Posterior vena cava (tissue), 2 donors: ENCODE measurements at places on chromosomes 3 and 15. TPM values are rescaled to one million over a fixed set of nuclear protein-coding genes. Genes with fewer than 3 reads are reported as not detected.
A peak's percentile ranks its signal among the peaks of the same experiment; 100 is the strongest.

- no peak for DNase-seq
Observed at GRCh38 chr15:67550522-67550921, 8.0 kb downstream of the MAP2K5 start.

- no peak for DNase-seq
Observed at GRCh38 chr3:79236496-79236895, 531.3 kb downstream of the ROBO1 start.

GRCh38 chr15:74782259-74783071, 585 bp downstream of the CSK start:
- DNase-seq: peak; percentile 89

DNA sequence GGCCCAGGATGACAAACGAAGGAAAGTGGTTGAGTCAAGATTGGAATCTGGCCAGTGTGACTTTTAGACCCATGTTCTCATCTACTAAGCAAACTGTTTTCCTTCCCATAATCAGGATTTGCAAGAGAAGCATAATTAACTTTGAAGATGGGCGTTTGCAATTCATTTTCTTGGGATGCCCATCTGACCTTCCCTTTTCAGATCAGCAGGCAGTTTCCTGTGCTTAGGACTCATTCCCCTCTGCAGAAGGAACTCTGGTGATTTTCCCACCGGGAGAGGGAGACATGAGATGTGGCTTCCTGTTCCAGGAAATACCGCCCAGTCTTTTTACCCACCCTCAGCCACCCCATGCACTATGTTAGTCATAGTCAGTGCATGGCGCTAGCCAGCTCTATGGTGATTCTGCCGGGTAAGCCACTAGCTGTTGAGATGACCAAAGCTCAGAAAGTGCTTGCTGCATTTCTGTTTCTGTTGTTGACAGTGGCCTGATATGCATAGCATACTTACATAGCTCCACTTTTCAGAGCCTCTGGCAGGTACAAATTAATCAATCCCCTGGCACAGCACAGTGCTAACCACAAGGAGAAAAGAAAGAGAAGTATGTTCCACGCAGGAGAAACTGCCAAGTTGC, 129.4 kb downstream of the VGLL4 start:
- DNase-seq: no peak

SCN11A gene
- total RNA-seq: 0.28 TPM

MCF2L2 gene
- total RNA-seq: 1.3 TPM

SLC35A5 gene
- total RNA-seq: 32.0 TPM

MFGE8 gene
- 1,044 TPM for total RNA-seq

DNA sequence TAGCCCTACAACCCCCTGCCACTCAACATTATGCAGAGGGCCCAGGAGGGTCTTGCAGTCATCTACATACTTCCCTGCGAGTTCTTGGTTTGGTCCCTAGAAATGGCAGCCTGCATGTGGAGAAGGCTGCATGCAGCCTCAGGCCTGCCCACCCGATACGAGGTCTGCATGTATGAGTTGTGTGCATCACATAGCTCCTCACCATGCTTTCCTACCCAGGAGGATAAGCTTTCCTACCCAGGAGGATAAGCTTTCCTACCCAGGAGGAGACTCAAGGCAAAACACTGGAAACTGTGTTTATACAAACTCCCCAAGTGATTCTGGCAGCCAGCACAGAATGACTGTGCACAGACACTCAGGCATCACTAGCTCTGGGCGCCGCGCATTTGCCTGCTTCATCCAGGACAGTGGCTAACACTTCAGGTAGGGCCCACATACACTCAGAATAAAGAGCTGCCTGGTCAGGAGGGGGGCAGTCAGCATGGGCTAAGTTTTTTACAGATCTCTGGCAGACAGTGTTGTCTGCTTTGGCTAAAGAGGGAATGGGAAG, 187.7 kb downstream of the THSD4 start:
- DNase-seq: no peak

HTR3C gene
- total RNA-seq: not detected

DNA sequence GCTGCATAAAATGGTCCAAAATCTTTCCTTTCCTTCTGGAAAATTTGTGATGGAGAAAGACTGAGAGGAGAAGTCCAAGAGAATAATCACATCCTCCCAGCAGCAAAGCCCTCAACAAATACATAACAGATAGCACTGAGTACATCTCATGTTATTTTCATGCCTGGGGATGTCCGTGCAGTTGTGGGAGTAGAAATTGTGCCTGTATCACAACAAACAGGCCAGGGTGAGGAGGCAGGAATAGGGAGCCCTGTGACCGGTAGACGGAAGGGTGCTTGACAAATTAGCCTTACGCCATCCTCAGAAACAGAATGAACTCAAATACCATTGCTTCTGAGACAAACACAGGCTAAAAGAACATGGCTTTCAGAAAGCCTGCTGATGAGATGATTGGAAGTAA, 333.2 kb upstream of the UMPS start:
- no peak for DNase-seq

DNA sequence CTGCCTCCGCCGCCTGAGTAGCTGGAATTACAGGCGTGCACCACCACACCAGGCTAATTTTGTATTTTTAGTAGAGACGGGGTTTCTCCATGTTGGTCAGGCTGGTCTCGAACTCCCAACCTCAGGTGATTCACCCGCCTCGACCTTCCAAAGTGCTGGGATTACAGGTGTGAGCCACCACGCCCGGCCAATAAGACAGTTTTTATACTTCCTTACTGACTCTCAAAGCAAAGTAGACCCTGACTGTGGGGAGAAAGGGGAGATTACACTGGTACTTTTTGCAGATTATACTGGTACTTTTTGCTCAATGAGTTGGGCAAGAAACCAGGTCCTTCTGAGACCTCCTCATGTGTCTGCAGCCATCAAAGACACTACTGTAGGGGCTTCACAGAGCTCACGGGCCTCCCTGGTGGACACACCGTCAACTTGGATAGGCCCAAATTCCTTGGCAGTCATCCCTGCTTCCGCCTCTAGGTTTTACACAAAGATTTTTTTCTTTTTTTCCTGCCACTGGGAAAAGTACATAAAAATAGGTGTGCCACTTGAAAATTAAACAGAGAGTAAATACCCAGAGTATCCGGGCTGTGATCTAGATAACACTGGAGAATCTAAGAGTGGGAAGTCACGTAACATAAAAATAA, 143.3 kb upstream of the WNT5A start:
- DNase-seq: no peak

DNA sequence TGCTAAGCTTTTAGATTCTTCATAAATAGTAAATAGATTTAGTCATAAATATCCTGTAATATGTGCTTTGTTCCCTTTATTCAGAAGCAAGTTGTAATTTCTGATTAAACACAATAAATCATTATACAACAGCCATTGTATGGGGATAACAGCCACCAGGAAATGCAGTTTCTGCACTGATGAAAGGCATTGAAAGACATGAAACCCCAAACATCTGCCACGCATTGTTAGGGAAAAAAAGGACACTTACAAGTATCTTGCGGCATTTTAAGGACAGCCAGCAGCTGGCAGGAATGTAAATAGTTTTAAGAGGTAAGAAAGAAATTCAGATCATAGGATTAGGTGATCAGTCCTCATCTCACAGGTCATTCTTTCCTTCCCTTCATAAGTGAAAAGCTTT, 801.1 kb upstream of the LMCD1 start:
- DNase-seq: no peak

- DNase-seq: no peak
Observed at GRCh38 chr15:71659730-71660067, 150.7 kb upstream of the NR2E3 start.

GRCh38 chr3:34387826-34388564, 589.6 kb downstream of the PDCD6IP start:
- no peak for DNase-seq

DNA sequence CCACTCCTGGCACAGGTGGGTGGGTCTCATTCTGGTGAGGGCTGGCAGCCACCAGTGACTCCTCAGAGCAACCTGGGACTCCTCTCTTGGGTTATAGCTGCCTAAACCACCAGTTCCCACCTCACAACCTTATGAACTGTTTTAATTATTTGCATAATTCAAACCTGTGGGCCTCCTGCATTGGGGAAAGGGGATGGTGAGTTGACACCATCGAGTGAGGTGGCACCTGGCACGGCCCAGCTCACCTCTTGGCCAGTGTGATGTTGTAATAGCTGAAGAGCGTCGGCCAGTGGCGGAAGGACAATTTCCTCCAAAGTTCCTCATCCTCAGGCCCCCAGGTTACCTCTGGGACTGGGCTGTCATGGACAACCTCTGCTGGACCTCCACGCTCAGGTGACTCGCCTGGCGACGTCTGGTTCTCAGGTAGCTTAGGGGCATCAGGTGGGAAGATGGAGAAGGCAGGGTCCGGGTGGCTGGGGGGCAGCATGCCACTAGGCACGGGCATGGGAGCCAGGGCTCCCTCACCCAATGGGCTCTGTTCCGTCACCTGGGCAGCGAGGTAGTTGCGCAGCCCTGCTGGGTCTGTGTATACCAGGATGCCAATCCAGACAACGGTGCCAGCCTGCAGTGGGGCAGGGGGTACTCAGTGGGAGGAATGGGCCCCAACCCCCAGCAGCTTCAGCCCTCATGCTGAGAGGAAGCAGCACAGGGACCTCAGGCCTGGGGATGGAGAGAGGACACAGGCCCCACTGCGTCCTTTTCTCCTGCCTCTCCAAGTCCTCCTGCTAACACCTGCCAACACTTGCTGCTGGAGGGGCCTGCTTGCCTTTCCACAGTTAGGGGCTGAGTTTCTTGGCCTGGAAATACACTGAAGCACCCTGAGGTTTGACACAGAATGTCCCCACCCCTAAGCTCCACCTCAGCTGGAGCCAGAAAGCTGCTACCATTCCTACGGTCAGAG, 38.5 kb downstream of the PTPN23 start:
- DNase-seq: no peak

DNA sequence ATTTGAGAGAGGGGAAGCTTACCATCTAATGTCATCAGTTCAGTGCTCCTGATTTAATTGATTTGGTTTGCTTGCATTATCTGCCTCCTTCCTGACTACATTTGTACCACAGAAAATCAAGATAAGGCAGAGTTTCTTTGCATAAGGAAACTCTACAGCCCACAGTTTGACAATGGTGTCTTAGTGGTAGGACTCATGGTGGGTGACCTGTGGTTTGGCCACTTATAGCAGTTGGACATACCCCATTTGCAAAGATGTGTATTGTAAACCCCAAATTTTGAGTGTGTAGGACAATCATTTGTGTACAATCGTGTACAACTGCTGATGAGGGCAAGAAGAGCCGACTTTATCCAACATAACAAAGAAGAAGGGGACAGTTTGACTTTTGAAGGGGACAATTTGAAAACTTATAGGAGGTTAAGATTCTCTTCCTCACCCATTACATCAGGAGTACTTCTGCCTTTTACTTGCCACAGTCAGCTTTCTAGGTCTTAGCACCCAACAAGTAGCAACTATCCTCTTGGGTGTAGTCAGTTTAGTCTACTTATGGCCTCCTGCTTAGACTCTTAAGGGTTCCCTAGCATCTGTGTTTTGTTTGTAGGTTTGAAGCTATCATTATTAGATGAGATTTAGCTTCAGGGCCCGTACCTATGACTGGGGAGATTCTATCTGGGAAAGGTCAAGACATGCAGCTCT, 6.2 kb downstream of the TGFBR2 start:
- no peak for DNase-seq

DNA sequence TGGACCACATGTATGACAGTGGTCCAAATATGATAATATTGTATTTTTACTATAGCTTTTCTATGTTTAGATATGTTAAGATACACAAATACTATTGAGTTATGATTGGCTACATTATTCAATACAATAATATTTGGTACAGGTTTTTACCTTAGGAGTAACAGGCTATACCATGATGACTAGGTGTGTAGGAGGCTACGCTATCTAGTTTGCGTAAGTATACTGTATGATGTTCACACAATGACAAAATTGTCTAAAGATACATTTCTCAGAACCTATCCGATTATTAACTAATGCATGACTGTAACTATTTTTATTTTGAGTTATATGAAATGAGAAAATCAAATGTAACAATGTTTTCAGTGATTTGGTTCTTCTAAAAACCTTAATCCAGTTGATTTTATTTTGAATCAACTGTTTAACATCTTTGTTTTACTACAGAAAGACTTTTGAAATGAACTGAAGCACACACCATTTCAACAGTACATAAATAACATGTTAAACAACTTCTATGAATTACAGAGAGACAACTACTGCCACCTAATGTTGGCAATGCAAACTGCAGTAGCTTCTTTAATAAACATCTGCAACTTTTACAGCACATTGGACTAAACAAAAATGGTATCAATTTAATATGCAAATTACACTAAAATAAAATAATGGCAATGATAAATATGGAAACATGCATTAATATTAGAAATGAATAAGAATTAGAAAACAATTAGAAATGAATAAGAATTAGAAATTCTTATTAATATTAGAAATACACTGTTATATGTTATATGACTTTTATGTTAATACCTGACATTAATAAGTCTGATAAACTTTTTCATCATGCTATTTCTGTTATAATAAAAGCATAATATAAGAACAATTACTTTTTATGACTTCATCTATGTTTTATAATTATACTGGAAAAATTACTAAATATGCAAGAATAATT, 255.7 kb downstream of the MBNL1 start:
- DNase-seq: no peak

- DNase-seq: no peak
Observed at GRCh38 chr3:189983612-189984011, 137.1 kb downstream of the P3H2 start.

GRCh38 chr3:124886168-124887056, 753 bp downstream of the ITGB5 start:
- DNase-seq: peak; percentile 86

ADGRG7 gene
- not detected for total RNA-seq

DNA sequence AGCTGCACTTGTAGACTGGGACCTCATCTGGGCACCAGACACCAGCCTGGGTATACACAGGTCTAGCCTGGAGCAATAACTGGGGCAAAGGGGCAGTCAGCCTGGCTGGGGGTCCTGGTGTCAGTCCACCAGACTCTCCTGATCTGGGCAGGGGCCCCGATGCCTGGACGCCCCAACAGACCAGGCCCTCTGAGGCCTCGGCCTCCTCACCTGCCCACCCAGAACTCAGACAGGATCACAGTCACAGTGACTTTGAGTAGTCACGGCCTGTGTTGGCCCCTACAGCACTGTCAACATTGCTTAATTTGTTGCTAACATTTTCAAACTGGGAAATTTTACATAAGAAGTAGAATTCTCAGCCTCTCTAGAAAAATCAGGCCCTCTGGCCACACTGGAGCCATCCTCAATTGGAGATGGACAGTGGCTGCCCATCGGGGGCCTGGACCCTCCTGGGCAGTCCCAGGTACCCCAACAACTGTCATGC, 5.8 kb downstream of the TWF2 start:
- no peak for DNase-seq

DNA sequence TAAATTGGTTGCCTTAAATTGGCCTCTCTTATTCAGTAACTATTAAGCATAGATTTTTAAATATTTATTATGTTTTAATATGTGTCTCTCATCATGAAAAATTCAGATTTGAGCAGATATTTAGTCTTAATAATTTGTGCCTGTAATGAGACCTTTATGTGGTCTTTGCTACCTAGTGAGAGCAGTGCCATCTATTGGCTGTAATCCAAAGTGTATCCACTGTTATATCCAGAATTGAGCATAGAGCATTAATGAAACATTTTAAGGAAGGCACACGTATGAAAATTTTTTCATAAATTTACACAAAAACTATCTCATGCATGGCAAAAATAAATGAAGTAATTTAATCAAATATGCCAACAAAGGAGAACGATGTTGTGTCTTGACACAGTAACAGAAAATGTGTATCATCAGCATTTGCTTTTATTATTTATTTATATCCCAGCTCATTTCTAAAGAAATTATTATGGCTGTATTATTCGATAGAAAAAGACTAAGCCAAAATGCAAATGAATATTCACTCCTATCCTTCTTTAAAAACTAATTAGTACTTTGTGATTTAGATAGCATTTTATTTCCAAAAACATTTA, 203.5 kb downstream of the RSRC1 start:
- DNase-seq: no peak

GRCh38 chr15:69703532-69704187, 251.0 kb downstream of the RPLP1 start:
- DNase-seq: no peak

FRMD5 gene
- total RNA-seq: 0.33 TPM
